ENCODE measurements at places on chromosomes 16 and 17.
A peak's percentile ranks its signal among the peaks of the same experiment; 100 is the strongest.

- DNase-seq: no peak
Measured at GRCh38 chr17:67244431-67245072, 444 bp downstream of the HELZ start.

DNA sequence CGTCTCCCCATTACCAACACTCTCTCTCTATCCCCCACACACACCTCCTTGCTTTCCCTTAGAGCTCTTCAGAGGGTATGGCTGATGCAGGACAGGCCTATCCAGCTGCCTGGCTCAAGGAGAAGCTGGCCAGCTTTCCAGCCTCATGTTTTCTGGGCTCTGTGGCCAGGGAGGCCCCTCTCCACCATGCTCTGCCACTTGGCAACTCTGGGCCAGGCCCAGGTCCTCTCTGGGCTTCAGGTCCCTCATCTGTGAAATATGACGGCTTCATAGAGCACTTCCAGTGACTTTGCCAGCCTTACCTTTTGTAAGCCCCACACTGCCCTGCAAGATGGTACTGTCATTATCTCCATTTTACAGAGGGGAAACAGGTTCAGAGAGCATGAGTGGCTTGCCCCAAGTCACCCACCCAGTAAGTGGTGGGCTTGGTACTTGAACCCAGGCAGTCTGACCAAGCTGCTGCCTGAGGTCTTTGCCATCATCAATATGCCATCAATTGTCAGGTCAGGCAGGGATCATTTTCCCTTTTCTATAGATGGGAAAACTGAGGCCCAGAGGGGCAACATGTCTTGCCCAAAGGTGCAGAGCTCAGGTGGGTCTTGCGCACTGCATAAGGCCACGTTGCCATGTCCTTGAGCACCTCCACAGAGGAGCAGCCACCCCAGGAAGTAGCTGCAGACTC is 548 bp upstream of the ADGRG5 start:
- no peak for DNase-seq

DNA sequence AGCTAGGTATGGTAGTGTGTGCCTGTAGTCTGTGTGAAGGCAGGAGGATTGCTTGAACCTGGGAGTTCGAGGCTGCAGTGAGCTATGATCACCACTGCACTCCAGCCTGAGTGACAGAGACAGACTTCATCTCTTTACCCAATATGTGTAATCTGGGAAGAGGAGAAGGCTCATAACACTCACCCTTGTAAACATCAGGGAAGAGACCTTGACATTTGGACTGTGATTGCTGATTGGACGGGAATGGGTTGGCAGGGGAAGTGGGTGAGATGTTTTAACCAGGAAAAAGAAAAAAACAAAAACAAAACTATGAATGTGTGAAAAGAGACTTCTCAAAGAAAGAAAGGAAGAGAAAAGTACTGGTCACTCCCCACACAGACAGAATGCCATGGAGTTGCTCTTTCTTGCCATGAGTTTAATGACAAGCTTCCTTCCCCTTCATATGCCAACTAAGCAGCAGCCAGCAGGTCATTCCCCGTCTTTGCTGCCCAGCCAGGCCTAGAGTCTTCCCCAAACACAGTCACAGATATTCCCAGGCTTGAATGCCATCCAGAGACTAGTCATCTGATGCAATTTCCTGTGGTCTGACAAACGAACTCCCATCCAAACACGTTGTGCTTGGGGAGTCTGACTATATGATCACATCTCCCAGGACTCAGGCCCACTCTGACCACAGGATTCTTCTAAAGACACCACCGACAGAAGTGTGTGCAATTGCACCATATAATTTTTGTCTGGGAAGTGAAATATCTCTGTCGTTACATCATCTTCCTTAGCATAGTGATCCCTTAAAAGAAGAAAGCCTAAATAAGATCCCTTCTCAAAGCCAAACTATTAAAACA is 3.6 kb upstream of the XAF1 start:
- DNase-seq: no peak

GRCh38 chr17:794876-795275 is 12.7 kb downstream of the MRM3 start:
- DNase-seq: peak; percentile 51

Measured in GM12865 (cell line).